ENCODE measurements at places on chromosomes 5 and 9.

GRCh38 chr9:14515571-14516198, 177.5 kb downstream of the ZDHHC21 start:
- no peak for DNase-seq

DNA sequence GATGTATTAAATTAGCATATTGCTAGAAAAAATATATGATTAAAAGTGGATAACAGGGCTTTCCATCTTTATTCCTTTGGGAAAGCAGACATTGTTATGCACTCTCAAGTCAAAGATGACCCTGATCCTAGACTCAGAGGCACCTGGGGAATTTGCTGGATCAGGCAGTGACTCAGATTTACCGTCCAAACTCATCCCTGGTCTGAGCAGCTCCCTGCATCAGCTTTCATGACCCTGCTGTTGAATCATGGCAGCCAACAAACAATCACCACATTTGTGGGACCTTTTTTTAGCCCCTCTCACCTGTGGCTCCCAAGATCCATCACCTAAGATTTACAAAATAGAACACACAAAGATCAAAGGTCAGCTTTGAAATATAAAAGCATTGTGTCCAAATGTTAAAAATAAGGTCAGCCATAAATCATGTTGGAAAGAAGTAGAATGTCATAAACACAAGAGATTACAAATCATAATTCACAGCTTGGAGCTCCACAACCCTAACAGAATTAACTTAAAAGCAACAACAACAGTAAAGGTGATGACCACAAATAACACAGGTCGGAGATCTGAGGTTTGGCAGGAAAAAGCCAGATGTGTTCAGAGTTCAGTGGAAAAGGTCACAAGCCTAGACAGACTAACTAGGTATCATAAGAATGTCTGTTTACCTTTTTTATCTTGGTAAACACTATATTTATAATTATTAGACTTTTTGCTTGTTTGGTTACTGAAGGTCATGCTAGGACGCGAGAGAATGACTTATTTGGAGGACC, 55.5 kb downstream of the ZFAND5 start:
- DNase-seq = no peak

DNA sequence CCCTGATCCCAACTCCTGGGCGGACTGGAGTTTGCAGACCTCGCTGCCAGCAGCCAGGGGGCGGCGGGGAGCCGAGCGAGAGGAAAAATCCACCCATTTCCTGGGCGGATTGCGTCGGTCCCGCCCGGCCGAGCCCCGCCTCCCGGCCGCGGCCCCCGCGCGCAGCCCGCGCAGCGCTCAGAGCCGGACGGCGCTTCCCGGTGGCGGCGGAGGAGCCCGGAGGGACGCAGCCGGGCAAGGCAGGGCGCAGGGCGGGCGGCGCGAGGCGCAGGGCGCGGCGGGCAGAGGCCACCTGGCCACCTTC, at the start of gene OLFM1:
Gene OLFM1 (plus strand): TSS at position 180 of the 304 bp plus-strand sequence. CDS start 322 bp downstream, outside the sequence.
- DNase-seq = peak; percentile 72

DNA sequence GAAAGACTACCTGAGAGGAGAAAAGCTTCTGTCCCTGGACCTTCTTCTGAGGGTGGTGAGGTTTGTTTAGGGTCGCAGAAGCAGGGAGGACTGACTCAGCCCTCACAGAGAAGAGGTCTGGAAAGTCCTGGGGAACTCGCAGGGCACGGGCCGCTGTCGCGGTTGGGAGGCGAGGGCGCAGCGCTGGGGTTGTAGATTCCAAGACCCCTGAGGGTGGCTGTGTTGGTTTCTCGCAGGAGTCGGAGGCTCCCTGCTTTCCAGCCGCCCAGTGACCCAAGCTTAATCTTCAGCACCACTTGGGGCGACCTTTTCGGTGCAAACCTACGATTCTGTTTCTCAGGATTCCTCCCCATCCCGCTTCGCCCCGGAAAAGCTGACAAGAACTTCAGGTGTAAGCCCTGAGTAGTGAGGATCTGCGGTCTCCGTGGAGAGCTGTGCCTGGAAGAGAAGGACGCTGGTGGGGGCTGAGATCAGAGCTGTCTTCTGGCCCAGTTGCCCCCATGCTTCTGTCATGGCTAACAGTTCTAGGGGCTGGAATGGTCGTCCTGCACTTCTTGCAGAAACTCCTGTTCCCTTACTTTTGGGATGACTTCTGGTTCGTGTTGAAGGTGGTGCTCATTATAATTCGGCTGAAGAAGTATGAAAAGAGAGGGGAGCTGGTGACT, 482 bp downstream of the SLC27A6 start:
- DNase-seq = no peak

- no peak for DNase-seq
Observed at GRCh38 chr9:129806061-129806460, 3.1 kb downstream of the TOR1B start.

- DNase-seq = no peak
Observed at GRCh38 chr5:62538017-62538942, 40.3 kb upstream of the LRRC70 start.

- no peak for DNase-seq
Observed at GRCh38 chr5:94524841-94525697, 93.3 kb downstream of the KIAA0825 start.

DNA sequence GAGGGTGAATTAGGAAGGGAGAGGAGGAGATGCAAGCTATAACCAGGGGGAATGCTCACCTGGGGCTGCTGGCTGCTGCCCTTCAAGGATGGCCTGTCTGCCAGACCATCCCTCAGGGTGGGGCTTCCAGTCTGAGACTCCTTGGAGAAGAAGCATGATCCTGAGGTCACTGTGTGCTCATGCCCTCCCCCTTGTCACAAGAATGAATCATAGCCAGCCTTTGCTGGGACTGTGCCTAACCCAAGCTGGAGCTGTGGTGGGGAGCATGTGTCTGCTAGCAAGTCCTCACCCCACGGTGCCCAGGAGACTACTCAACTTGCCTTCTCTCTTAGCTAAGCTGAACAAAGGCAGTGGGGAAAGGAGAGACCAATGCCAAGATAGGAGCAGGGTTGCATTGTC, 463.6 kb downstream of the SPOCK1 start:
- no peak for DNase-seq

DNA sequence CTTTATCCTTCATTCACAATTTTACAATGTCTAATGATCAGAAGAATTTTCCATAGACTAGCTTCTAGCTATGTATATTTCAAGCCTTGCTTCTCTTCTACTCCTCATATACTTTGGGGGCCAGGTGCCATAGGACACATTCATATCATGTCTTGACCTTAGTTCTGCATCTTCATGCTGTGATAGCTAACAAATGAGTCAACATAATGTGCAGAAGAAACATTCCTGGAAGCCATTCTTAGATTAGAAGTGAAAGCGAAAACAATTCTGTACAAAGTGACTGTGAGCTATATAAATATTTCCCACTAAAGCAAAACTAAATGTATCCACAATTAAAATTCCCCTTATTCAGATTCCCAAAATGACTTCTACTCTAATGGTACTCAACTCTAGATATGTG, 320.2 kb upstream of the NREP start:
- DNase-seq = no peak

GRCh38 chr5:152514827-152515397, 109.8 kb upstream of the NMUR2 start:
- no peak for DNase-seq

GRCh38 chr9:106020186-106020585, 325.8 kb downstream of the TMEM38B start:
- no peak for DNase-seq

DNA sequence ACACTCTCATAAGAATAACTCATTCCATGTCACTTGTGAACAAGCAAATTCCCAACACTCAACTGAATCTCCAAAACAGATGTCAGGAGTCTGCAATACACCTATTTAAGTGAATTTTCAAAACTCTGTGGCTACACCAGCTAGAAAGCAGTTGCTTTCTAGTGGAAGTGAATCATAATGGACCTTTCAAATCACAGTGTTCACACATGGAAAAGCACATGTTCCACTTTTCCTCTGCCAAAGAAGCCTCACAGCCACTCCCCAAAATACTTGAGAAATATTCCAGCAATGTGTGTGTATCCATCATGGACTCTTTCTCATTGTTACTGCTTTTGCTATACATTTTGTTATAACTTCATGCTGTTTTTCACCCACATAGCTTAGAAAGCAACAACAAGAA, 17.4 kb downstream of the MARCHF3 start:
- no peak for DNase-seq

DNA sequence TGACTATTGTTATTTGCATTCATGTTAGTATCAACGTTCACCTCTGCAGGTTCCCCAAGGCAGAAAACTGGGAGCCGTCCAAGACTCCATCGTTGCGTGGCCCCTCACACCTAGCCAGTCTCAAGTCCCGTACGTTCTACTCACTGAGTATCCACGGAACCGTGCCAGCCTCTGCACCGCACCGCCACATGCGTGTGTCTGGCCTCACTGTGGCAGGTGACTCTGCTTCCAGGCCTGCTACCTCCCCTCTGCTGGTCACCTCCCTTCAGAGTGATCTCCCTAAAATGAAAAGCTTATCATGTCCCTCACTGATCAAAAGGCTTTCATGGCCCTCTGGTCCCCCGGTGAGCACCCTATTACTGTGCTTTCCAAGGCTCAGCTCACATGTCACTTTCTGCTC, 108.1 kb downstream of the GABBR2 start:
- DNase-seq = no peak

DNA sequence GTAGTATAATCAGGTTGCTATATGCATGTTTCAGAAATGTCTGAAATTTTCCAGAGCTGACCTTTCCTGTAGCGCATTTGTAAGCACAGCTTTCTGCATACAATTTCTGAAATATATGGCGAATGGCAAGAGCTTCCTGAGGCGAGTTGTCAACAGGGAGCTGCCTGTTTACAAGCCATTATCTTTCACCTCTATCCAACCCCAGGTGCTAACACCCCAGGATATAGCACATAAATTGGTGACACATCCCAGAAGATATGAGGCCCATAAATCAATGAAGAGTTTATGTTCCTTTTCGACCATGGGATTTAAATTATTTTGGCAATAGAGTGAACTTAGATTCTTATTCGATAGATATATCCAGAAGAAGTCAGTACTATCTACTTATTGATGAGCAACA, 379.8 kb downstream of the KDM4C start:
- DNase-seq = no peak

- DNase-seq = no peak
Observed at GRCh38 chr9:94822273-94822672, 95.8 kb downstream of the AOPEP start.

DNA sequence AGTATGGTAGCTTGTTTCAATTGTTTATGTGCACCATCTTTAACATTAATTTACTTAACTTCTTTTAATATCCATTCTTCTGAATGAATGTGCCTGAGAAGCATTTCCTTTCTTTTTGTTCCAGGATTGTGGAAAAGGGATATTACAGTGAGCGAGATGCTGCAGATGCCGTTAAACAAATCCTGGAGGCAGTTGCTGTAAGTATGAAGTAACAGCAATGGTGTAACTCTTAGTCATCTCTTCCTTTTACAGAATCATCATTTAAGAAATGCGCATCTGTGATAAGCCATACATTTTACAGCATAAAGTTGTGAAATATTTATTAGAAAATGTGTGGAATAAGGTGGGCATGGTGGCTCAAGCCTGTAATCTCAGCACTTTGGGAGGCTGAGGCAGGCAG, 117.7 kb downstream of the STARD4 start:
- DNase-seq = no peak

- no peak for DNase-seq
Observed at GRCh38 chr5:6185574-6185973, 192.8 kb downstream of the MED10 start.

GRCh38 chr5:2240118-2240904, 357.6 kb upstream of the IRX4 start:
- no peak for DNase-seq

DNA sequence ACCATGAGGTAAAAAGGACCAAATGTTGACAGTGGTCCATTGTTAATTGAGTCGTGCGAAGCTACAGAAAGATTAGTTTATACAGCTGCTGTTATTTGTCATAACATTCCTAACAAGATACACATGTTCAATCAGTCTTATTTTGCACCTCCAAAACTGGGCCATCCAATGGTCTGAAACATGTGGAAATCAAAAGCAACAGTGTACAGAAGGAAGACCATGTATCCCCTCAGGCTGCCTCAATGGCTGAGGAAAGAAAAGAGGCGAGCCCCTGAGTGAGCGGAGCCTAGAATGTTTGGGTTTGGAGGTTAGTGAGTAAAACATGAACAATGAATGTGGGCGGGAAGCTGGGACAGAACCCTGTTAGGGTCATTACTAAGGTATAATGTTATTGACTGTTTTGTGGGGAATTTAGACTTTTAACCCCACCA, 35.6 kb downstream of the NFIB start:
- no peak for DNase-seq
